Bone marrow (tissue), 2 donors: ENCODE measurements at places on chromosomes 6 and 20.

DNA sequence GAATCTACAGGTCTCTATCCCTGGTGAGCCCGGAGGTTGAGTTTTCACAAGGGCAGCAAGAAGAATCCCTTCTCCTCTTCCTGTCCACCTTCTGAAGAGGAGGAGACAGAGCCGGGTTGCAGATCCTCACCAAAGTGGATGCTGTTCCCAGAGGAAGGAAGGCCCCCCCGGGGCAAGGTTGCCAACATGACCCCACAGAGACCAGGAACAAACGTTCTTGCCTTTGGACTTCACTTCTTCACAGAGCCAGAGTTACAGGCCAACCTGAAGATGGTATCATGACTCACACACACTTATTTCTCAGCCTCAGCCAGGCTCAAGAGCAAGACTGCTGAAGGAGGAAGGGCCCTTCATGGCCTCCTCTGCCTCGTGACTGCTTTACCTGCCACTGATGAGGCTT lies 384.3 kb downstream of the CD83 start:
- no peak for DNase-seq

GRCh38 chr20:15302075-15302474 lies 964.7 kb upstream of the FLRT3 start:
- DNase-seq, result no peak

DNA sequence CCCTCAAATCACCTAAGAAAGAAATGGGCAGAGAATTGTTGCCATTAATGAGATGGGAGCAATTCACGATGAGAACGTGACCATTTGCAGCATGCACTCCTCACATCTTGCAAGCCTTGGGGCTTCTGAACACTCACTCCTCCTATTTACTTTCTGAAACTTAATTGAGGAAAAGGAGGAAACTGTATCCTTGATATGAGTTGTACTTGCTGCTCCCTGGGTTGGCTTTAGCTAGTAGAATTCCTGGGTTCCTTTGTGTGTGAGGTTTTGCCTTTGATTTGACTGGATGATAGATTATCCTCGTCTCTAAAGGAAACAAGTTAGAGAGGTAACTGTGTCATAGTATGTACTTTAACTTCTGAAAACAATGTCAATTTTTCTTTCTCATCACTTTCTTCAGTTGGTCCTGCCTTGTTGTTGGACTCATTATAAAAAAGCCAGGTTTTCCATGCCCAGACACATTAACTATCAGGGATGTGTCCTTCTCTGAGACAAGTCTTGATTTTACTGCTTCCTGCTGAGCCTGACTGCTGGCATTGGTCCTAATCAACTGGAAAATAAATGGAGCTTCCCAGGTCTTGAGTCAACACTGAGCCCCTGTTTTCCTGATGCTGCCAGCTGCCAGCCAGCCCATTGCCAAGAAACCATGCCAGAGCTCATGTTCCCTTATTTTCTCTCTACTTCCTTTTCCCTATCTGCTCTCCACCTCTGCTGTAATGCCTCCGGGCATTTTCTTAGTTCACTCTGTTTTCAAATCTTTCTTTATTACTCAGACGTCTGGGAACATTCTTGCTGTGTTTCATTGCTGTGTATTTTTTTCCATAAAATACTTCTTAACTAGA lies 6.0 kb upstream of the MRAP2 start:
- DNase-seq, result no peak

DNA sequence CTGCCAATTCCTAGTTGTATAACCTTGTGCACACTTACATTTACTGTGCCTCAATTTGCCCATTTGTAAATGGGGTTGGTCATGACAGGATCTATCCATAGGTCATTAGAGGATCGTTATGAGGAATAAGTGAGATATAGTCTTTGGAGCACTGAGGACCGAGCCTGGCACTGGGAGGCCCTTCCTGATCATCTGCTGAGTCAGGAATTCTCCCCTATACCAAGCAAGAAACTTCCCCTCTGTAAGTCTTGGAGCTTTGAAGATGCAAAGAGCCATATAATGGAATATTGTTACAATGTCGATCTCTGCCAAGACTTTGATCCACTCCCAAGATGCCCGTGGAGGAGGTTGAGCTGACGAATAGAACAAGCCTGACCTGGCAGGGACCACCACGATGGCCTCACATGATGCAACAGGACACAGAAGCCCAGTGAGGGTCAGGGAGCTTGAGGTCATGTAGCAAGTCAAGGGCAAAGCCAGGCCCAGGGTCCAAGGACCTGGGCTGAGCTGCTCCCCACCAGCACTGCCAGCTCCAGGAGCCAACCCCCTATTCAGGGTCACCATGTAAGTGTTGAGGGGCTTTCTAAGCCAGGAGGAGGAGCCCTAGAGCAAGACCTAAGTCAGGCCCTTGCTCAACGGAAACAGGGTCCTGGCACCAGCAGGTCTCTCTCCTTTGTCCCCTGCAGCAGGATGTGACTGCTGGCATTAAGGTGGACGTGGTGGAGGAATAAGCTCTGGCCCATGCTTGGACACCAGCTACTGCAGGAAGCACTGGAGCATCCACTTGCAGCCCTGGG lies 16.7 kb downstream of the PDRG1 start:
- no peak for DNase-seq

DNA sequence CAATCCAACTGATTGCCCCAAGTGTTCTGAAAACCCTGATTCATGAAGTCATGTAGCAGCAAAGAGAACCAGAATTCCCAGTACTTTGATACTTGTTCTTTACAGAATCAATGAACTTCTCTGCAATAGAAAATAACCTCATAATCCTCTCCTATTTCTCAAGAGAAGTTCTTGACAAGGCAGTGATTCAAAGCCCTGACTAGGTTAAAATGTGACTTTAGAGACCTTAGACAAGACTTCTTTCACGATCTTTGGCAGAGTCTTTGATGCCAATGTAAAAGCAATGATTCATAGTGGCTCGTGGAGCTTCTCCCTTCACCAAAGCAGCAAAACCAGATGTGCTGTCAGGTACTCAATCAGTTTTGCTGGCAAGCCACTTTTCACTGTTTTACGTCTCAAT lies 95.2 kb downstream of the CDK19 start:
- DNase-seq, result no peak

GRCh38 chr20:17824676-17825251 lies 125.0 kb downstream of the BANF2 start:
- no peak for DNase-seq

DNA sequence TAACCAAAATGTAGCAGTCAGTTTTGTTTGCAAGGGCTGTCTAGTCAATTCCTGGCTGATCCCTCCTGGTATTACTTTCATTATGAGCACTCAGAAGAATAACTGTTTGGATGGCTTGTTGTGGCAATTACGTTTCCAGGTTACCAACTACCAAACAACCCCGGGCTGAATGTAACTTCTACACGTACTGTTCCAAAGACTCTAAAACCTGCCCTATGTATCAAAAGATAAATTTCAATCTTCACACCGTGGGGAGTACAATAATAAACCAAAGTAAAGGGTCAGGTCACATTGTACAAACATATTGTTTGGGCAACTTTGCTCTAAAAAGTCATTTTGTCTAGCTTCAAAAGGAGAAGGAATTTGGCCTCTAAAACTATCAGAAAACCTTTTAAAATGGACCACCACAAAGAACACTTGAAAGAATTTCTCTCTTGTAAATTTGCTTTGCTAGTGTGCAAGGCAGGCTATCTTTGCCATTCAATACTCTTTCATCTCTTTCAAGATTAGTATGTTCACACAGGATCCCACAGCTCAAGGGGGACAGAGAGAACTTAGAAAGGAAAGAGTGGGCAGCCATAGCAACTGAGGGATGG lies 27.6 kb downstream of the DCDC2 start:
- no peak for DNase-seq

DNA sequence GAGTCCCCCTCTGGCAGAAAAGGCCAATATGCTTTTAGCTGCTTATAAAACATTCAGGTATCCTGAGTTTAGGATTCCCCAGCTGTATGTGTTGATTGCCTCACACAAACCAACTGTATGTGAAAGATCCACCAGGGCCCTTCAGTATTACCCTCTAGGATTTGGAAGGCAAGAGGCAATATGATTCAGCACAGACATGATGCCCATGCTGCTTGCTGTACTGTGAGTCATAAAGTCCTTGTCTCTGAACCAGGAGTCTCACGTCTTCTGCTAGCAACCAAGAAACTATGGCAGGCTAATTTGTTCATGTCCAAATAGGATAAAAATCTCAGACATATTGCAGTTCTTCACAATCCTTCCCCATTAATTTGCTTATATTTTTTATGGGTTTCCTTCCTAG lies 789.2 kb upstream of the SLC35B3 start:
- no peak for DNase-seq

DNA sequence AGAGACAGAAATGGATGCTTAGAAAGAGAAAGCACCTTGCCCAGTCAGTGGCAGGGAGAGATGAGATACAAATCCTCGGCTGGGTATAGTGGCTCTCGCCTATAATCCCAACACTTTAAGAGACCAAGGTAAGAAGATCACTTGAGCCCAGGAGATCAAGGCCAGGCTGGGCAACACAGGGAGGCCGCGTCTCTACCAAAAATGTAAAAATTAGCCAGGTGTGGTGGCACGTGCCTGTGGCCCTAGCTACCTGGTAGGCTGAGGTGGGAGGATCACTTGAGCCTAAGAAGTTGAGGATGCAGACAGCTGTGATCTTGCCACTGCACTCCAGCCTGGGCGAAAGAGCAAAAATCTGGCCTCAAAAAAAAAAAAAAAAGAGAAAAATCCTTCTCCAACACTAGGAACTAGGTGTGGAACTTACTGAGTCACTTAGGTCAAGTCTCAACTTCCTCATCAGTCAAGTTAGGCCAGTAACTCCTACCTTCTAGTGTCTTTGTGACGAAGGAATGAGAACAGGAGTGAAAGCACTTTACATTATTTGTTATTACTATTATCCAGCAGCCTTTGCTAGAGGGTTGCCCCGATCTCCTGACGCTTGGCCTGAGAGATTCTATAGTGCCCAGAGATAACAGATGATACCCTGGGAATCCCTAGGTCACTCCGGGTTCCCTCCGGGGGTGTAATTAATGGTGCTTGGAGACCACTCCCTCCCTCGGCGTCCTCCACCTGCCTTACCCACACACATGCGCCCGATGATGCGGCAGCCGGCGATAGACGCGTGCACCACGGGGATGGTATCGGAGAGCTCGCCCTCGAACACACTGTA lies 918 bp downstream of the EIF6 start:
- DNase-seq, result no peak

DNA sequence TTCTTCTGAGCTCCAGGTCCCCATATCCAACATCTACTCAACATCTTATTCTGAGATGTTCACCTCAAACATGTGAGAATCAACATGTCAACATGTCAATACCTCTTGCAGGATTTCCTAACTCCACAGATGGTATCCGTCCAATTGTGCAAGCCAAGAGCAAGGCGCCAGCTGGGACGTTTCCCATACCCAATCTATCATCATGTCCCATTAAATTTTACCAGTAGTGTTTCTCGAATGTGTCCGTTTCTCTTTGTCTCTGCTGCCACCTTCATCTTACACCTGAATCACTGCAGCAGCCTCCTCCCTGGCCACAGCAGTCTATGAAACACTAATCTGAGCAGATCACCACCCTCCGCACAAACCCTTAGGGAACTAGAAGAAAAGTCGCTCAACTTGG lies 78.0 kb upstream of the RPS6KA2 start:
- DNase-seq, result no peak

DNA sequence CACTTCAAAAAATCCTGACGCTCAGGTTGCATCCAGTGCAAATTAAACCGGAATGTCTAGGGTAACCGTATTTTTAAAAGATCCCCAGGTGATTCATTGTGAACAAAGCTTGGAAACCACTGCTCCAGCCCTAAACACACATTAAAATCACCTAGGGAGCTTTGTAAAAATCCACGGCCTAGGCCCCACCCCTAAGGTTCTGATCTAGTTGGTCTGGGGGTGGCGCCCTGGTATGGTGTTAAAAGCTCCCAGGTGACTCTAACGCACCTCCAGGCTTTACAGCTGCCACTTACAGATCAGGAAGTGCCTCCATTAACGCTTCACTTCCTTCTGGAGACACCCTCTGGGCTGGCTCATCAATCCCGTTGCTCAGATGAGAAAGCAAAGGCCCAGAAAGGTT lies 92.2 kb downstream of the GRM4 start:
- DNase-seq, result no peak

GRCh38 chr6:169802790-169803189 lies 51.4 kb downstream of the ERMARD start:
- DNase-seq, result no peak

GRCh38 chr20:32474967-32475811 lies 109.9 kb downstream of the NOL4L start:
- DNase-seq, result peak; percentile 30

DNA sequence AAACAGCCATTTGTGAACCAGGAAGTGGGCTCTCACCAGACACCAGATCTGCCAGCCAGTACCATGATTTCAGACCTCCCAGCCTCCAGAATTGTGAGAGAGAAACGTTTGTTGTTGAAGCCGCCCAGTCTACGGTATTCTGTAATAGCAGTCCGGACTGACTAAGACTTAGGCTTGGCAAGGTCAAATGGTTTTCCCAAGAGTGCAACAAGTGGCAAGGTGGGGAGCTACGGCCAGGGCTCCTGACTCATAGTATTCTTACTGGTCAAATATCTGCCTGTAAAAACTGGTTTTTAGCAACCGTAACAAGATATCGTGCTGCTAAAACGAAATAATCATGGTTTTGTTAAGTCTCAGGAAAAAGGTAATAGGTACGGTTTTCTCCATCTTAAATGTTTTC lies 37.8 kb downstream of the MCUR1 start:
- no peak for DNase-seq

DNA sequence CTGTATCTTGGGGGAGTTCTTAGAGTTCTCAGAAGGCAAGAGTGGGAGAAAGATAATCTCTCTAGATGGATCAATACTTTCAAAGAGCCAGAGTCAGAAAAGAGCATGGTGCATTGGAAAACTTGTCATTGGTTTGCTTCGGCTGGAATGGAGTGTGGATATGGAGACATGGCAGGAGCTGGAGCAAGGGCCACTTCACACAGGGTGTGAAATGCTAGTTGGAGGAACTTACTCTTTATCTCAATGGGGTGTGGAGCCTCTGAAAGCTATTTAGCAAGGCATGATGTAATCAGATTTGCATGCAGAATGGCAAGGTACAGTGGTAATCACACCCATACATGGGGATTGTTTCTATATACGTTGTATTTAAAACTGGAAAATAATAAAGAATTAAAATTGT lies 31.5 kb upstream of the PAQR8 start:
- DNase-seq, result no peak

DNA sequence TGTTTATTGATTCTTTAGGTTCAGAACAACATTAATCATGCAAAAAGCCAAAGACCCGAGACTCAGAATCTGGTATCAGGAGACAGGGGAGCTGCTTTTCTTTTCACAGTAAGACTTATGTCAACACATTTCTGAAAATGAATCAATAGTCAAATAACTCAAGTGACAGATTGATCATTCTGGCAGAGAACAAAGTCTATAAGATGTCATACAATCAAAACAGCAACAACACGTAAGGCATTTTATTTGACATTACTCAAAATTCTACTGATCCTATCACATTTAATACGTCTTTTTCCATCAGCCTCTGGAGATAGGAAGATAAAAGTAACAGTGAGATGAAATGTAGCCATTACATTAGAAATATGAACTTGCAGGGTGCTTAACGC lies 93.4 kb upstream of the EEF1E1 start:
- no peak for DNase-seq

- DNase-seq, result no peak
Observed at GRCh38 chr6:110366975-110367374, 8.8 kb upstream of the METTL24 start.
